ENCODE measurements at places on chromosomes 5 and 9.

DNA sequence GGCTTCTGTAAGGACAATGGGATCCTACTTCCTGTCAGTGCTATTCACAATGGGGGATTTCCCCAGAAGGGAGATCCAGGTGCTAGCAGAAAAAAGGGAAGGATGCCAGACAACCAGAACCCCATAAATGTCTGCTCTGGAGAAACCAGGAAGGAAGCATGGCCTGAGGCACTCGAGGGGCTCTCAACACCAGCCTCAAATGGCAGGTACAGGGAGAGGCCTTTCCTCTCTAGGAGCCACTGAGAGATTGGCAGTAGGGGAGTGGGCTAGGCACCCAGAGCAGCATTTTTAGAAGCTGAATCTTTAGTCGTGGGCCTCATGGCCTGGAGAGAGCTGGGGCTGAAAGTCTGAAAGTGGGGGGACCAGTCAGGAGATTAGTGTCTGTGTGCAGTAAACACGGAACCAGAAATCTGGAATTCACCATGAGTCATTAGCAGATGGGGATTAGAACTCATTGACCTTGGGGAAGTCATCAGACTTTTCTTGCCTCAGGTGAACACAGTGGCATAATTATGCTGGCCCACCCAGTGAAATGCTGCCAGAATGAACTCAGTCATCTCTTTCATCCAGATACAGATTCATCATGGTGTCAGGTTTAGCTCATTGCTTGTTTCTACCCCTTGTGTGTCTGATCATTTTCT is 28.3 kb downstream of the ARHGEF28 start:
- DNase-seq: no peak

DNA sequence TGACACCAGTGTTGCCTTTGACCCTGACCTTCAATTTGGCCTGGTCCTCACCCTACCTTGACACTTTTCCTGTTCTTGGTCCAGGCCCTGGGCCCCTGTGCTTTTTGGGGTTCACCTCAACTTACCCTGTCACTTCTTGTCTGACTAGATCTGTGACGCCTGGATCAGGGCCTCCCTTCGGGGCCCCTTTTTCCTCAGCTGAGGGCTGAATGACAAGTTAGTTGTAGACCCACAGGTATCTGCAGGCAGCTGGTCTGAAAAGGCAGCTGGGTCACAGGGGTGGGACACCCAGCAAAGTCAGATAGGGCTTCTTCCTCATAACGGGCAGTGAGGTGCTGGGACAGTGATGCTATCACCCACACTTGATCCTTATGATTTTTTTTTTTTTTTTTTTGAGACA is 10.0 kb upstream of the MYORG start:
- no peak for DNase-seq

GRCh38 chr5:89281211-89281610 is 398.2 kb upstream of the MEF2C start:
- DNase-seq: no peak

DNA sequence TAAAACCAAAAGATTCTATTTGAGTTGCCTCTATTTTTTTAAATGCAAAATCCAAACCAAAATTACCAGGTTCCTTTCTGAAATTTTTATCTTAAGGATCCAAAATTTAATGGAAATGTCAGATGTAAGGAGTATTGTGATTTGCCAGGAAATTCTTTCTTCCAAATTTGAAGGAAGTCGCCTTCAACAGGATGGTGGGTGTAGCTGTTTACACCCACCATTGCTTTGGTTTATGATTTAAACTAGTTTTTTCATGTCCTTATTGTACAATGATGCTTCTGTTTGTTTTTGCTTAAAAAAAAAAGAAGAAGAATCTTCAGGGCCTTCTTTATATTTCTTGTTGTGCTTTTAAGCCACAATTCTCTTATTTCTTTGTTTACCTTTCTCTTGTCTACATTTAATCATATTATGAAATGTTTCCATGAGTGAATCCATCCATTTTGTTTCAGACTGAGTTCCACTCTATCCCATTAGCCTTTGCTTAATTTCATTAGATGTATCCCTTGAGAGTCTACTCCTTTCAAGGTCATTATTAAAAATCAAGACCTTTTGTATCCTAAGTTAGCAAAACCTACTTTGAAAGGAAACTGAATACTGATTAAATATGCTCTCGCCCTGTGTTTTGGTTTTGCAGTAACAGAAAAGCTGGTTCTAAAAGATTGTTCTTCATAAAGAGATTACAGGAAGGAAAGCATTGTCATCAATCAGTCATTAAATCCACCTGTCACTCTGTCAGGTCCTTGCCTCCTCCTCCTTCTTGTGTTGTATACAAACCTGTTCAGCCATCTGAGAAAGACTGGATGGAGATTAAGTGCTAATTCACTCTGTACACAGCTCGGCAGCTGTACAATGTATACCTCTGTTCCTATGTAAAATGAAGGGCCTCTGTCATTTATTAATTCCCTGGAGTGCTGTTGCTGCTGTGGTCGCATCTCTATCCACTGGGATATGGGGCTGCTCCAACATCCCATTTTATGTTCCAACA is 45.5 kb upstream of the SLC2A8 start:
- no peak for DNase-seq

- DNase-seq: no peak
Observed at GRCh38 chr5:62681117-62681850, 102.7 kb downstream of the LRRC70 start.

DNA sequence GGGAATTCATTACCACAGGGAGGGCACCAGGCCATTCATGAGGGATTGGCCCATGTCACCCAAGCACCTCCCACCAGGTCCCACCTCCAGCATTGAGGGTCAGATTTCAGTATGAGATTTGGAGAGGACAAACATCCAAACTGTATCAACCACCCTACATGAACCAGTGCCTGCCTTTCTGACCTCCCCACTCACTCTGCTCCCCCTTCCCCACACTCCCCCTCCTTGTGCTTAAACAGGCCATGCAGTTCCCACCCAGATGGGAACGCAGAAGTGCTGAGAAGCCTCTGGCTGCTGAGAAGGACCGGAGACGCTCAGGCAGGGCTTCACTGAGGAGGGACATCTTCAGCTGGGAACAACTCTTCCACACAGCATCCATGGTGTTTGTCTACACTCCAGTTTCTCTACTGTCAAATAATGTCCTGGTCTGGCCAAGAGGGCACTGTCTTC is 30.0 kb upstream of the ADAMTS2 start:
- DNase-seq: no peak

DNA sequence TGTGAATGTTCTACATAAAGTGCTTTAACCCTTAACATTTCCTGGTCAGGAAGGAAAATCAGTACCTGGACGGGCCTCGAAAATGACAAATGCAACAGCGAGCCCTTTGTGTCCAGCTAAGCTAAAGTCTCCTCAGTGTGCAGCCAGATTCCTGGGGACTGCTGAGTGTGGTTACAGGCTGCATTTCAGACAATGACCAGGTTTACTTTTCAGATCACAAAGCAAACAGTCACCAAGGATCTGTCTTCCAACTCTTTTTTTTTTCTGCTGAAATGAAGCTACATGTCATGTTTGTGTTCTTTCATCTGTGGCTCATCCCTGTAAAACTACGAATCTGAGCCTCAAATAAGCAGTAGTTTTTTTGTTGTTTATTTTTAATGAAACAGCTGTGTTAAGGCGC is 20.8 kb downstream of the SLC46A2 start:
- DNase-seq: no peak

- no peak for DNase-seq
Observed at GRCh38 chr5:53063791-53064190, 45.8 kb downstream of the MOCS2 start.

- no peak for DNase-seq
Observed at GRCh38 chr5:175711472-175712312, 53.8 kb downstream of the HRH2 start.

DNA sequence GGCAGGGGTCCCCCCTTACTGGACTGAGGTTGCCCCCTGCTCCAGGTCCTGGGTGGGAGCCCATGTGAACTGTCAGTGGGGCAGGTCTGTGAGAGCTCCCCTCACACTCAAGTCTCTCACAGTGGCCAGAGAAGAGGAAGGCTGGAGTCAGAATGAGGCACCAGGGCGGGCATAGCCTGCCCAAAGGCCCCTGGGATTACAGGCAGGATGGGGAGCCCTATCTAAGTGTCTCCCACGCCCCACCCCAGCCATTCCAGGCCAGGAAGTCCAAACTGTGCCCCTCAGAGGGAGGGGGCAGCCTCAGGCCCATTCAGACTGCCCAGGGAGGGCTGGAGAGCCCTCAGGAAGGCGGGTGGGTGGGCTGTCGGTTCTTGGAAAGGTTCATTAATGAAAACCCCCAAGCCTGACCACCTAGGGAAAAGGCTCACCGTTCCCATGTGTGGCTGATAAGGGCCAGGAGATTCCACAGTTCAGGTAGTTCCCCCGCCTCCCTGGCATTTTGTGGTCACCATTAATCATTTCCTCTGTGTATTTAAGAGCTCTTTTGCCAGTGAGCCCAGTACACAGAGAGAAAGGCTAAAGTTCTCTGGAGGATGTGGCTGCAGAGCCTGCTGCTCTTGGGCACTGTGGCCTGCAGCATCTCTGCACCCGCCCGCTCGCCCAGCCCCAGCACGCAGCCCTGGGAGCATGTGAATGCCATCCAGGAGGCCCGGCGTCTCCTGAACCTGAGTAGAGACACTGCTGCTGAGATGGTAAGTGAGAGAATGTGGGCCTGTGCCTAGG is at the start of gene CSF2:
TSS of gene CSF2 (plus strand) at position 559 of the 783 bp plus-strand sequence. CDS start at position 594, 35 bp downstream.
- no peak for DNase-seq

All from T-helper 9 cell (primary cell).